ENCODE measurements at places on chromosomes 5 and 9. TPM values are rescaled to one million over a fixed set of nuclear protein-coding genes. Genes with fewer than 3 reads are reported as not detected.

The CREB3 gene
- total RNA-seq = 111 TPM

The SLC6A18 gene
- total RNA-seq = not detected

The RALGDS gene
- total RNA-seq = 21.7 TPM

The GRXCR2 gene
- total RNA-seq = not detected

The LURAP1L gene
- 16.2 TPM for total RNA-seq

The COL23A1 gene
- total RNA-seq = not detected

The LCN12 gene
- not detected for total RNA-seq

The SHOC1 gene
- total RNA-seq = not detected

The GCNT4 gene
- total RNA-seq = 2.8 TPM

The TMEFF1 gene
- 0.43 TPM for total RNA-seq

The GALNT12 gene
- total RNA-seq = 7.8 TPM

The PCDHGA4 gene
- total RNA-seq = 13.9 TPM
